Tongue (tissue), 3 donors: ENCODE measurements at places on chromosomes 5 and 9. TPM values are rescaled to one million over a fixed set of nuclear protein-coding genes. Genes with fewer than 3 reads are reported as not detected.
A peak's percentile ranks its signal among the peaks of the same experiment; 100 is the strongest.

DNA sequence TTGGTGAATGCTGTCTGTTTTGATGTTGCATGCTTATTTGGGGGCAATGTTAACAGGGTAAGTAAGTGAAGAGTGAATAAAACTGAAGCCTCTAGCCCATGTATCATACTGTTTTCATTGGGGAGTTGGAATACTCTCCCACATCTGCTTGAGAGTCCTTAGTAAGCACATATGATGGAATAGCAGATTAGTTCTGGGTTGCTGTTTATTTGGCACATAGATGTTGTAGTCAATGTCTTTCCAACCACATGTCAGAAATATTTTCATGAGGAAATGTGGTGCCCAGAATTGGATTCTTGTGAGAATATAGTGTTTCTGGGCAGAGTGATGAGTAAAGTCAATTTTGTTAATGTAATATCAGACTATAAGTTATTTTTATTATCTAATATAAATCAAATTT lies 611.7 kb upstream of the FTMT start:
- peak; percentile 5 for DNase-seq

- no peak for DNase-seq
Measured at GRCh38 chr9:136534366-136534765, 11.5 kb downstream of the NOTCH1 start.

- peak; percentile 14 for DNase-seq
Measured at GRCh38 chr9:86349271-86349670, 4.9 kb downstream of the TUT7 start.

DNA sequence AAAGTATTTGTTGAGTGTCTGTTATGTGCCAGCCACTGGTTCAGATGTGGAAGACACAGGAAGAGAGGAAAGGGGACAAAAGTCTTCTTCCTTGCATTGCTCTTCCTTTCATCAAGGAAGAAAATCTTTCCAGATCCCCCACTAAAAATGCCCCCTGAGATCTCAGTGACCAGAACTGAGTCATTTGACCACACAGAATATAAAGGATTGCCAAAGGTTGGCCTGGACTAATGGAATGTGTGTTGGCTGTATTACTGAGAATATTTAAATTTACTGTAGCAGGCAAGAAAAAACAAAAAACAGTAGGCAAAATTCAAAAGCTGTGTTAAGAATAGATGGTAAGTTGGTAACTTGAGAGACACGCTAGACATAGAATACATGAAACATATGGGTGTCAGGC lies 10.0 kb upstream of the SEPTIN8 start:
- no peak for DNase-seq

The C7 gene
- 2.2 TPM for total RNA-seq

GRCh38 chr5:56309262-56309826 lies 76.2 kb upstream of the ANKRD55 start:
- no peak for DNase-seq

The NME5 gene
- 1.4 TPM for total RNA-seq

DNA sequence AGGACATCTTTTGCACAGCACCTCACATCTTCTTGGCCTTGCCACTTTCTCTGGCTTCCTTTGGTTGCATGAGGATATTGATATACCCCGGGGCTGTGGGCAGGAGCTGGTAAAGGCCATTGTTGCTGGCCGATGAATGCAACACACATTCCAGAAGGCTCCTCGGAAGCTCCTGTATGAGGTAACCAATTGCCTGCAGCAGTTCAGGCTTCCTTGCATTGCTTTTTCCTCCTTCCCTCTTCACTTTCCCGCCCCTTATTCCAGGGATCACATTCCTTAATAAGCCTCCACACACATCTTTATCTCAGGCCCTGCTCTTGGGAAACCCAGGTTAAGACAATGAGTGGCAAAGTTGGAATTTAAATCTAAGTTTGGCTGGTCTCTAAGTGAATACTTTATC lies 505.4 kb upstream of the CLINT1 start:
- DNase-seq: no peak

- no peak for DNase-seq
Measured at GRCh38 chr5:139062910-139063663, 135.1 kb downstream of the SIL1 start.
